ENCODE measurements at places on chromosomes 3 and 15.

DNA sequence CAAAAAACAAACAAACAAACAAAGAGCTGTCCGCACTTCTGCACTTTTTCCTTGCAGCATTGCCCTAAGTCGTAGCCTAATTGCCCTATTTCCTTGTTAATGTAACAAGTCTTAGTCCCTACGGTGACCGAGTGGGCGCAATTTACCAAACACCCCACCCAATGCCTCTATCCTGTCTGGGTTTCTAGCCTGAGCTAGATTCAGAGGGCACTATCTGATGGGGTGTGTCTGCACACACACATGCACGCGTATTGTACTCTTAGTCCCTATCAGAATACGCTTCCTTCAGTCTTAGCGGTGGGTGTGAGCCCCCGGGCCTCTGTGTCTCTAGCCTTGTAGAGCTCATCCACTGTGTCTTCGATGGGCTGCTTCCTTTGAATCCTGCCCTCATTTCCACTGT lies 125.9 kb upstream of the DLG1 start:
- DNase-seq = no peak

- DNase-seq = no peak
Measured at GRCh38 chr3:84100861-84101260, 857.9 kb upstream of the CADM2 start.

DNA sequence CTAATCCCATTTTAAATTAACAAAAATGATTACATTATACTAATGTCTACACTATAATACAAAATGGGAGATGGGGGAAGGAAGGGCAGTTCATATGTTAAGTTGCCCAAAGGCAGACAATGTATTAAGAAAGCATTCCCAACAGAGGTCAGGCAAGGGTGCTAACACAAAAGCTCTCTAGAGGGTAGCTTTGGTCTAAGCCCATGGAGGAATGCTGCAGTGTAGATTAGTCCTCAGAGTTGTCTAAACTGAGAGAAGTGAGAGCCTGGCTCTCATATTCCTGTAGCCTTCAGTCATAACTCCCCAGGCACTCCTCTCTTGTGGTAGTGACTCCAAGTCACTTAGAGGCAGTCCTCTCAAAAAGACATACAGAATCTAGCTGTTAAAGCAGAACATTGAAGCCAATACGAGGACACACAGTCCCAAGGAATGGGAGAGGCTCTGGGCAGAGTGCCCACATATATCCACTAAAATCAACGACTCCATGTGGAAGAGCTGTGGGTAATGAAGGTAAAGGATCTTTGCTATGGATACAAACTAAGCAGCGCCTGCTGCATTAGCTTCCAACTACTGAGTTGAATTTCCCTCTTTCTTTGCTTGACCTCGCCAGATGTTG lies 14.5 kb downstream of the NEK10 start:
- no peak for DNase-seq

DNA sequence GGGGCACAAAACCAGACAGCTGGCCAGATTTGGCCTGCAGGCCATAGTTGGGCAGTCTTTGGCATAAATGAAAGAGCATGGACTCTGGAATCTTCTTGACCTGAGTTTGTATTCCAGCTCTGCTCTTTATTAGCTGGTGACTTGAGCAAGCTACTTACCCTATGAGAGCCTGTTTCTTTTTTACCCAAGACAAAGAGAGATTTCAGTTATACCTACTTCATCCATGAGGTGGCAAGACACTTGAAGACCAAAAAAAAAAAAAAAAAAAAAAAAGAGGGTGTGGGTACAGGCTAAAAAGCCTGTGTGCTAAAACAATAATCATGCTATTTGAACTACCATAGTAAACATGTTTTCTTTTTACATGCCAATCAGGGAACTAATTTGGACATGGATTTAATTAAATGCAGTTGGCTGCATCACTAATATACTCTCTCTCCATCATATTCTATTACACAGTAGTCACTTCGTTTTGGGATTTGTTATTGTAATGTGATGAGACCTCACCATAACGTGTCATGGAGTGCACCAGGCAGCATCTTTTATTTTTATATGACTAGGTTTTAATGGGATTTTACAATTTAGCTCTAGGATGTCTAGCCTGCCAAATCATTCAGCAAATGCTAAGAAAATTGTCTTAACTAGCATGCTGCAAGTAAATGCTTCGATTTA lies 109.2 kb upstream of the FHIT start:
- no peak for DNase-seq

GRCh38 chr3:42739401-42740158 lies 33.5 kb downstream of the CCDC13 start:
- DNase-seq = no peak

- DNase-seq = no peak
Measured at GRCh38 chr15:30984542-30984941, 6.9 kb downstream of the MTMR10 start.

Measured in bone marrow (tissue), 2 donors.